Calu3 (cell line): ENCODE measurements at places on chromosomes 3 and 15. TPM values are rescaled to one million over a fixed set of nuclear protein-coding genes. Genes with fewer than 3 reads are reported as not detected.
A peak's percentile ranks its signal among the peaks of the same experiment; 100 is the strongest.

The SLC9A9 gene
- total RNA-seq: 1.5 and 2.4 TPM in 2 replicates

The TIGIT gene
- not detected in 2 replicates for total RNA-seq

The FAM3D gene
- total RNA-seq: 3.0 and 3.8 TPM in 2 replicates

The AQP9 gene
- not detected in 2 replicates for total RNA-seq

DNA sequence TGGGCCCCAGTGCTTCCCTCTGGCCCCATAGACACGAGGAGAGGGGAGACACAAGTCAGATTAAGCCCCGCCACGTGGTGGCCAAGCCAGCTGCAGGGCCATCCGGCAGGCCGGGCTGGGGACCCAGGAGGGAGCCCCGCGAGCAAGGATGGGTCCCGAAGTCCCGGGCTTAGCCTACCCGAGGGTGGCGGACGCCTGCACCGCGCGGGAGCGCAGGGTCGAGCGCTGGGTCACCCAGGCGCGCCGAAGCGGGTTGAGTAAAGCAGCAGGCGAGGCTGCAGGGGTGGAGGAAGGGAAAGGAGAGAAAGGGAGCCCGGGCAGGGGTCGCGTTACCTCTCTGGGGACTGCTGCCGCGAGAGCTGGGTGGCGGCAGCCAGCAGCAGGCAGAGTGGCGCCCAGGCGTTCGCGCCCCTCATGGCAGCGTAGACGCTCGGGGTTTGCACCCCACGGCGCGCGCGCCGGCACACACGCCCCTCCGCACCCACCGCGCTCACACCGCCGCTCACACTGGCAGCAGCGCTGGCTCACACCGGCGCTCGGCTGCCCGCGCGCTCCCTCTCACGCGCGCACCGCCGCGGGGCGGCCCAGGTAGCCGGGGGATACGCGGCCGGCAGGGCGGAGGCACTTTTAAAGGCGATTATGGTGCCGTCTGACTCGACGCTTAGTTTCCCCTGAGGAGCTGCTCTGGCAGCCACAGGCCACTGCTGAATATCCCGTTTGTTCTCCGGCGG is at the start of gene PCOLCE2:
Gene PCOLCE2, minus strand, starts transcription at position 603 of the 731 bp plus-strand sequence. Its CDS starts 187 bp downstream, at position 416.
- peak; percentile 62 for DNase-seq

DNA sequence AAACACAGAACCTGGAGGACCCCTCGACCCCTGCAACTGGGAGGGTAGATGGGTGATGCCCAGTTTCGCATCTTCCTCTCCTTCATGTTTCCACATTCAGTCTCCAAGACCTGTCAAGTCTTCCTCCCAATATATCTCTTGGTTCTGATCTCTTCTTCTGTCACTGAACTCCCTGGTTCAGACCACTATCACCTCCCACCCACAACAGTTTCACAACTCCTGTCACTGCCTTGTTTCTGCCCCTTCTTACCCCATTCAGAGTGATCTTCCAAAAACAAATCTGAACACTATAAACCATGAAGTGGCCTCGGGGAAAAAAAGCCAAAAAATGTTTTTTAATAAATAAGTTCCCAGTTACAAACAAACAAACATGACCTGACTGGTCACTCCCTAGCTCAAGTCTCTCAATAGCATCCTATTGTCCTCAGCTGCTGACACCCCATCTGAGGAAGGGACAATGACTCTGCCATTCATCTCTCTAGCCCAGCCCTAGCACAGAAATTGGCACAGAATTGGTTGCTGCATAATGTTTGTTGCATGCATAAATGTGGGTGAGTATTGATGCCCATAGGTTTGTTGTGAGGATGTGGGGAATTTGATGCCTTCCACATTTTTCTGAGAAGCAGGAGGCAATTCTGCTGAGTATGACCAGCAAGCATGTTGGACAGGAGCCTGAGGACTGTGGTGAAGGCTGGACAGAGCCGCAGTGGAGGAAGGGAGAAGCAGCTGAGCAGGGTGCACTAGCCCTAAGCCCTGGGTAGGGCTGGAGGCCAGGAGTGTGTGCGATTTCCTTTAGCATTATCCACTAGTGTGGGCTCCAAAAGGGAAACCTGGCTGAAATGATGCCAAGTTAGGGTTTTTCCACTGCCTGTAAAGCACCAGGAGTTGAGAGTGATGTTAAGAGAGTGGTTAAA is 12.2 kb upstream of the XYLB start:
- DNase-seq: no peak

GRCh38 chr3:90015688-90016356 is 908.4 kb downstream of the EPHA3 start:
- peak; percentile 2 for DNase-seq

DNA sequence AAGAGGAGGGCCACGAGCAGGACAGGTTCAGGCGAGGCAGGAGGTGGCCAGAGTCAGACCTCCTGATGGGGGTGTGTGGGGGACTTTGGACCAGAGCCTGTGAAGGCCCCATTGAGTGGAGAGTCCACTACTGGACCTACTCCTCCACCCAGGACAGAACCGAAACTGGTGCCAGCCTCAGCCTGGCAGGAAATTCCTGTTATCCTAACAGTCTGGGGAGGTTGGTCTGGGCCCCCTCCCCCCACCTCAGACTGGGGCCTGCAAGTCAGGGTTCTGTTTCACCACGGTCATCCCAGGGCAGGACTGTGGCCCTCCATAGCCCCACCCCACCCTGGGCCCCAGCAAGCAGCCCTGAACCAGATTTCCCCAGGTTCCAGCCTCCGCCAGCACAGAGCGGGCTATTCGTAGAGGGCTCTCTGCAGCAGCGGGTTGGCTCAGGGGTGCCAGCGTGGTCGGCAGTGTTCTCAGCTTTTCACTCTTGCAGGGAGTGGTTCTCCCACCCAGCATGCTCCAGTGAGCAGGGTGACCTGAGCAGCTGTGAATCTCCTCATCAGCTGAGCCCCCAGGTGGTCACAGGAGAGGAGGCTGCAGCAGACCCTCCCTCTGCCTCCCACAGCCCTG is 217.3 kb downstream of the TBC1D2B start:
- no peak for DNase-seq

DNA sequence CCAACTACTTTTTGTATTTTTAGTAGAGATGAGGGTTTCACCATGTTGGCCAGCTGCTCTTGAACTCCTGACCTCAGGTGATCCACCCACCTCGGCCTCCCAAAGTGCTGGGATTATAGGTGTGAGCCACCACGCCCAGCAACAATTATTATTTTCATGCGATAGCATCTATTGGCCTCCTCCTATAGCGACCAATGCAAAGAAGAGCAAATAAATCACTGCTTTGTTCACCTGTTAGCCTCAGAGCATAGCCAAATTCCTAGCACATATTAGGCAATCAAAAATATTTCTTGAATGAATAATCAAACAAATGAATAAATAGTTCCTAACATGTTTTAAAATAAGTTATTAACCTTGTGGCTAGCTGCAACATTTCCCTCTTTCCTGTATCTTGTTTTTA is 36.8 kb upstream of the TNFSF10 start:
- peak; percentile 73 for DNase-seq

GRCh38 chr3:130093741-130094391 is 12.2 kb downstream of the ALG1L2 start:
- peak; percentile 35 for DNase-seq

- no peak for DNase-seq
Observed at GRCh38 chr3:187839422-187839821, 94.2 kb upstream of the BCL6 start.

DNA sequence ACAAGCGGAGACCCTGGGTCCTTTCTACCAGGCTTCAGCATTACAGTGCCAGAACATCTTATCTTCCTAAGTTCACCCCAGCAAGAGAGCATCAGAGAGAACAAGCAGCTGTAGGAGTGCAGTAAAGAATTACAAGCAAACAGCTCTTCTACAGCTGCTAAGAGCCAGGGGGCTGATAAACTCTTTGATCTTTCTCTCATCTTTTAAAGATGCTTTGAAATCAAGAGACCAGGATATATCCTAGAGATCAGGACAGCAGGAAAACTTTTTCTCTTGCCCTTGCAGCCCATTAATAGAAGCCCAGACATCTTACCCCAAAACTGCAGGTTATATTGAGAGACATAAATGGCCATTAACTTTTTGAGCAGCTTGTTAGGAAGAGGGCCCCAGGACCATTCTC is 198.1 kb downstream of the RSL24D1 start:
- no peak for DNase-seq
